Urinary bladder (tissue), 4 donors: ENCODE measurements at places on chromosomes 1 and 21.

DNA sequence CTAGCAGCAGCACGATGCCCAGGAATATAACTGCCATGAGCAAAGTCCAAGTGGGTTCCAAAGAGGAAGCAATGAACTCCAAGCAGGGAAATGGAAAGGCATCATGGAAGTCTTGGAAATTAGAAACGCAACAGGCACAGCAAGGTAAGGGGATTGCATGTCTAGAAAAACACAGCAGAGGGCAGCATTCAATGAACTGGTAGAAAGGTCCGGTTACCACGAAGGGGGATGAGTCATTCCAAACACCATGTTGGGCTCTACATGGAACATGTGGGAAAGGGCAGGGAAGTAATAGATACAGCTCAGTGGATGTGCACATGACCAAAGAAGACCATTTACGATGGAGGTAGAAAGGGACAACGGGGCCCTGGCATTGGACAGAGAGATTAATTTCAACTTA is 36.4 kb downstream of the RXRG start:
- no peak for DNase-seq

- no peak for DNase-seq
Observed at GRCh38 chr1:73868810-73869336, 329.1 kb downstream of the LRRIQ3 start.

- no peak for DNase-seq
Observed at GRCh38 chr1:12629511-12629956, 11.5 kb upstream of the DHRS3 start.

GRCh38 chr1:44619261-44619900 is 54.9 kb downstream of the TMEM53 start:
- DNase-seq: no peak

GRCh38 chr21:43652616-43653015 is 6.7 kb downstream of the HSF2BP start:
- no peak for DNase-seq

DNA sequence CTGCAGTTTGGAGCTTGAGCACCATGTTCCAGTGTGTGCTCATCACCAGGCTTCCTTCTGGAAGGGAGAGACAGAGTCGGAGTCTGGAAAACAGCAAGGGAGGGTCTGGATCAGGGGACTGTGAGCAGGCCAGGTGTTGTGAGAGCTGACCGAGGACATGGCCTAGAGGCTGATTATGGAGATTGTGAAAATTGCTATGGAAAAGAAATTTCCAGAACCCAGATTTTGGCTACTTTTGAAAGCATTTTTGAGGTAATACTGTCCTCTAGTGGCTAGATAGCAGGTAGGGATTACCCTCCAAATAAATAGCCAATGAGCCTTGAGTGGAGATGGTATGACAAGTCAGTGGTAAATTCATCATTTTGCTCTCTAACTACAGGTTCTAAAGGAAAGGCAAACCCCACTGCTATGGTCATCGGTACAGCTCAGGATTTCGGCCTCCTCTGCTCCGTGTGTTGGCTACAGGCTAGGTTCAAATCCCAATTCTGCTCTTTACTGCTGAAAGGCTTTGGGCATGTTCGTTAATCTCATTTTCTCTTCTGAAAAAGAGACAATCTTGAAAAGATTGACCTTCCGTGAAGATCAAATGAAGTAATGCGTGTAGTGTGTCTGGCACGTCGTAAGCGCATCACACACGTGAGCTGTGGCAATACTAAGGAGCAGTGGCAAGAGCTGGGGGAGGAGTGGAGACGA is 1.0 kb upstream of the HAO2 start:
- no peak for DNase-seq

GRCh38 chr1:236959112-236959511 is 45.1 kb downstream of the MT1HL1 start:
- no peak for DNase-seq

DNA sequence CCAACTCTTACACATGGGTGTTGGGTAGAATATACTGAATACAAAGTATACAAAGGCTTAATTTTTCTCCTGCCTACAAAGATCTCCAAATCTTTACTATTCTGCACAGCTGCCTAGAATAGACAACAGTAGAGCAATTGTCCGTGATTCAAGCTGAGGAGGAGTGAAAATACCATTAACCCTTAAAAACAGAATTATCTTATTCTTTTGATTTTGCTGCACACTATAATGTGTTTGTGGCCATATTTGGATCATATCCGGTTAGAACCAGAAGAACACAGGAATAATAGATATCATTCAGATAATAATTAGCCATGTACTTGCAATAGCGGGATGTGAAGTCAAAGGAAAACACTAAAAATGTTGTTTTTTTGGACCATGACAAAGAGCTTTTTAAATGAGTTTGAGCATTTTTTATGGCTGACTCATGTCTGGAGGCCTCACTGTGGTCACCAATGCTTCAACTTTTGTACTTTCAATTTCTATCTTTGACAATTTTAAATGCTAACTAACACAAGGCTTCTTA is 197.6 kb upstream of the FOXD3 start:
- DNase-seq: no peak

DNA sequence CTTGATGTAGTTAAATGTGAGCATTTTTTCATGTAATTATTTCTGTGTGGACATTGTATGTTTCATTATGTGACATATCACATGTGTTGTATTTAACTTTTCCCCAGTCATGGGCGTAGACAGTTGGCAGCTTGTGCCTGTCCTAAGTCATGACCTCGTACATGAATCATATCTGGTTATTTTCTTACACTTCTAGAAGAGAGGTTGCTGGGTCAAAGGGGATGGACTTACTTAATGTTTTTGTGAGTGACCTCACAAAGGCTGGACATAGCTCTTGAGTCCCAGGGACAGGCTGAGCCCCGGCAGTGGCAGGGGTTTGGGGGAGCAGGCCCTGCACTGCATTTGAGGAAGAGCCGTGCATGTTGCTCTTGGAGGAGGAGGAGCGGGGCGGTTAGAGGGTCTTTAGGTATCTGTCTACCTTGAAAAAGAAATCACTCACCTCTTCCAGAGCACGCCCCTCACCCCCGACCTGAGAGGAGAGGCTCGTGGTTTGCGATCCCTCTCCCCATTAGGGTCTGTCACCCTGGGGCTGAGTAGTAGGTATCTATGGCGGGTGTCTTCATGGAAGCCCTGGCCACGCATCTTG is 16.4 kb downstream of the IFNGR2 start:
- no peak for DNase-seq

DNA sequence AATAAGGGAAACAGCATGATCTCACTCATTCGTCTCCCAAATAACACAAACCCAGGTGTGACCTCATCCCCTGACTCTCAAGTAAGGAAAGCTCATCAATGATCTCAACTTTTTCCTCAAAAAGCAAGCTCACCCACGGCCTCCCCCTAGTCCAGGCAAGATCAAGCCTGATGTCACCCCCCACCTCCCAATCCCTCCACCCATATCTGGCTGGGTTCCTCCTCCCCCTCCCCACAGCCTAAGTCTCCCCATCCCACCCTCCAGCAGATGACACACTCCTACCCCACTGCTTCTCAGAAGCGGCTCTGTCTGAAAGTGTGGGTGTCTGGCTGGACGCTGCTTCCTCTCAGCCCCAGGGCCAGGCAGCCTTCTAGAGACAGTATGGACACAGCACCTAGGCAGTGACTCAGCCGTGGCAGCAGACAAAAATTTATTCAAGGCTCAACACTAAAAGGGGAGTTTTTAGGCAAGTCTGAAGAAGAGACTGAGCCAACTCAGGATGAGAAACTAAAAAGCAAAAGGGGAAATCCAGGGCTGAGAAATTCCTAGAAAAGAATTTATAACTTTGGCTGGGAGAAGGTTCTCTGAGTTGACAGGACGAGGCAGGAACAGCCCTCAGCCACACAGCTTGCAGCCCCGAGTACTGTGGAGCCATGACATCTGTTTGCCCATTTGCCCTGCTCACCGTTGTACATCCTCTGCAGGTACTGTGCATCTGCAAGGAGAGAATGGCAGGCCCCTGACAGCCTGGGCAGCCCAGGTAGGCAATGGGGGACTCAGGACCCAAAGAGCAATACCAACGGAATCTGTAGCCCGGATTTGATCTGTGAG is 81.6 kb upstream of the LRRC8D start:
- no peak for DNase-seq

- no peak for DNase-seq
Observed at GRCh38 chr1:151047591-151047924, at the start of gene C1orf56. TSS of gene C1orf56 (plus strand) at chr1:151047751. CDS start at chr1:151047848, 97 bp downstream.

DNA sequence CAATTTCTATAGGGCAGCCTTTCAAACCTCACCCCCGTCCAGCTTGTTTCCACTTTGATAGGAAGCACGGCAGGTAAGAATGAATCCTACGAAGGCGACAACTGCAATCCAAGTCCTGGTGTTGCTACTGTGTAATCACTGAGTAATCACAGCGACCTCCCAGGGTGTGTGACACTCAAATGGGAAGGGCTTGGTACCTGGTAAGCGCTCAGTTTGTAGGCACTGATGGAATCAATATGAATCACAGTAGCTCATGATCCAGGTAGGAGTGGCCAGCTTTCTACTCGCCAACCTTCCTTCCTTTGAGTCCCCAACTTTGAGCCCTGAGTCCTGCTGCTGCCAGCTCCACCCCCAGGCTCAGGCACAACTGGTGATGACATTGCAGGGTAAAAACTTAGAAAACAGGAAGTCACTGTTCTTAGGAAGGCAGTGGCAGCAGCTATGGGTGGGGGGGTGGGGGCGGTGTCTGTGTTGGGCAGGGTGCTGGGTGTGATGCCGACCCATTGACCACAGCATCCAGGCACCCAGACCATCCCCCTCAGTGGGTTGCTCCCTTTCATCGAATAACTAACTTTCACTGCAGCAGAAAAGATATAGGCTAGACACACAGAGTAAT is 70.7 kb downstream of the CD247 start:
- DNase-seq: no peak
